Ureter (tissue), 1 donor: ENCODE measurements at places on chromosomes 2 and 18. TPM values are rescaled to one million over a fixed set of nuclear protein-coding genes. Genes with fewer than 3 reads are reported as not detected.

Gene LHCGR
- not detected for total RNA-seq

DNA sequence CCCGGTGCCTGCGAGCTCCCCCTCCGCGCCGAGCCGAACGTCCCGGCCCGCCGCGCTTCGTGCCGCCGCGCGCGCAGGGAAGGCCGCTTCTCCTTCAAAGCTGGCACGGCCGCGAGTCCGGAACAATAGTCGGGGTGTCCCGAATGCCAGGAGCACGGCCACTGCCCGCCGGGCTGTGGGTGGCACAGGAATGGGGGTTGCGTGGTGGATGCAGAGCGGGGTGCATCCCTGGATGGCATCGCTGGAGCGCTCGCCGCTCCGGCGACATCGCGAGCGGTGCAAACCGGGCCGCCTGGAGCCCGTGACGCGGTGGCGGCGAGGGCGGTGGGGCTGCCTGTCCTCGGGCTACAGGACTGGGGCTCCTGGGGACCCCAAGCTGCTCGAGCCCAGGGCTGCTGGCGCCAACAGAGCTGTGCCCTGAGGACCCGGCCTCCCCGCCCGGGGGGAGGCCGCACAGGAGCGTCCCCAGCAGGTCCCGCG is 1.1 kb upstream of the SATB2 start:
- peak; percentile 44 for DNase-seq

DNA sequence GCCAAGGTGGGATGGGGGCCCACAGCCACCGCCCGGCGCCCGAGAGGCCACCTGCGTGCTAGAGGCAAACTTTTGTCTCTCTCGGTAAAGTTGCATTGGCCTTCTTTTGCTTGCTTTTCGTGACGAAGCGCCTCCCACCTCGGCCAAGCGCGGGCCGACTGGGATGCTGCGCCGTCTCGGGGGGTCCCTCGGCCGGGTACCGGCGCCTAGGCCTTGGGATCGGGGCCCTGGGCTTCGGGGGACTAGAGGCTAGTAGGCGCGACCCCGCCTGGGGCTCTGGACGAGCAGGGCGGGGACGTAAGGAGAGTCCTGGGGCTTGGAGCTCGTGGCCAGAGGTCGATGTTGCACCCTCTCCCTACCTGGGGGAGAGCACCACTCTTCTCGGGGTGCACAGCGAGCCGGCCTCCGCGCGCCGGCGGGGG is 545 bp downstream of the GLI2 start:
- DNase-seq: no peak

Gene SERPINB11
- total RNA-seq: not detected

GRCh38 chr18:39454866-39455265 is 1889.3 kb upstream of the CELF4 start:
- no peak for DNase-seq

Gene CAPN14
- 0.62 TPM for total RNA-seq
